ENCODE measurements at places on chromosomes 12 and 14.

GRCh38 chr14:23468704-23469126, 788 bp upstream of the NGDN start:
- DNase-seq = no peak

- DNase-seq = no peak
These were observed 12.6 kb upstream of the CYP46A1 start for GRCh38 chr14:99671235-99672224.

DNA sequence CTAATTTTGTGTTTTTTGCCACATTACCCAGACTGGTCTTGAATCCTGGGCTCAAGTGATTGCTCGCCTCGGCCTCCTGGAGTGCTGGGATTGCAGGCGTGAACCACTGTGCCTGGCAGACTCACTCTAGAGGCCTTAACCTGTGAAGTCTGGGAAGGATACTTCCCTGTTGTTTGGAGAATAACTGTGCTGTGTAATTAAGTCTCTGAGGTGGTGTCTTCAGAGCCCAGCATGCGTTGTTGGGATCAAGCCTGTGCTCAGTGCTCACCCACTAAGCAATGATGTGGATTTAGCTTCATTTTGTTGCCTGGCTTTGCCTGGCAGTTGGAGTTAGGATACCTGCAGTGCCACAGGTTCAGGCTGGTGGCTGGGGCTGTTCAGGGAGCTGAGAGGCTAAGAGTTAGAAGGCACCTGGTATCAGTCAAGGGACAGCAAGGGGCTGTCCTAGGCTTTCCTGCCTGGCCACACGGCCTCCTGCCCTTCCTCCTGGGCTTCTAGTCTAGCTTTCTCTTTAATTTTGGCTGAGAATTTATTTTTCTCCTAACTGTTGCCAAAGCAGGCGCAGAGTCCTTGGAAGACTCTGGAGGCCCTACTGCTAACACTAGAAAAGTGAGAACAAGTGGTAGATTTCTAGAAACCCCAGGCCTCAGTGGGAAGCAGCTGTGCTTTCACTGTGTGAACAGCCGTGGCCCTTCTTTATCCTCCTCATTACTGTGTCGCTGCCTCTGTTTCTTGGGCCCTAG, 38.5 kb downstream of the EP400 start:
- DNase-seq = no peak

DNA sequence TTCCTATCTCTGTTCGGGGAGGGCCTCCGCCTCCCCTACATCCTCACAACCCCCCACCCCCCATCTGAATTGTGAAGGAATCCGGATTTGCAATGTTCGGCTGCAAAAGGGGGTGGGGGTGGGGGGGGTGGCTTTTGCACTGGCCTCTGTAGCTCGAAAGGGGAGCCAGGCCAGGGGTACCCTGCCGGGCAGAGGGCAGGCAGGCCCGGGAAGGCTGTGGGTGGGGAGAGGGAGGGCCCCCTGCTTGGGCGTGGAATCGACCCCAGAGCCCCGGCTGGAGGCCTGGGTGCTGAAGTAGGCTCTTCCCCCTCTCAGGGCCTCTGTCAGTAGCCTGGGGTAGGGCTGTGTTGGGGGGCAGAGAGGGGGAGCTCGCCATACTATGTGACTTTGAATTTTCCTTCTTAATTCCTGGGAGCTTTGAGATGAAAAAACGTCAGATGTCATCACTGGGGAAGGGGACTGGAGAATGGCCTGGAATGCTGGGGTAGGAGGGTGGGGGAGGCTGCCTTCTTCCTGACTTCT, 1.1 kb downstream of the LRP1 start:
- DNase-seq = no peak

GRCh38 chr14:23052182-23052623, 5.1 kb downstream of the CDH24 start:
- DNase-seq = no peak

- DNase-seq = no peak
These were observed 148.8 kb downstream of the PLXNC1 start for GRCh38 chr12:94297096-94297699.

DNA sequence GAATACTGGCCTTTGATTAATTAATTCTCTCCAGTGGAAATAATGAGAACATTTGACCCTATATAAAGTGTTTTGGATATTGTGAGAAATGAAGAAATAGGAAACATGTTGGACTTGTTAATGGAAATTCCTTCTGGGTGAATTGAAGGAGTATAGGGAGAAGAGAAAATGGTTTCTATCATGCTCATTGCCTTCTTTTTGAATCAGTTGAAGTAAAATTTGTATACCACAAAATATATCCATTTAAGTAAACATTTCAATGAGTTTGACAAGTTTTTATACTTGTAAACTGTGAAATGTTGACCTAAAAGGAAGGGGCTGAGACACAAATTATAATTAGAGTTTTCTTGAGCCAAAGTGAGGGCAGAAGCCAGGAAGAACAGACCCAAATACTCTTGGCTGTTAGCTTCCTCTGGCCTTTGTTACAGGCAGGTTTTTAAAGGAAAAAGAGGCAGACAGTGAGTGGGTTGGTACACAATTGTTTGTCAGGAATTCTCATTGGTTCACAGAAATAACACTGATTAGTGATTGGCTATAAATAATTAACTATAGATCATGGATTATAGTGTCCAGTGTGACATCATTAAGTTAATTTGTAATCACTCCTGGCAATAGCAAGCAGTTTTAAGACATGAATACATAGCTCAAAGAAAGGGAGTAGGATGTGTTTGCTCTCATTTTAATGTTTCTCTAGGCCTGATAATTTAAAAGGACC, 826 bp downstream of the ZNF705A start:
- no peak for DNase-seq

DNA sequence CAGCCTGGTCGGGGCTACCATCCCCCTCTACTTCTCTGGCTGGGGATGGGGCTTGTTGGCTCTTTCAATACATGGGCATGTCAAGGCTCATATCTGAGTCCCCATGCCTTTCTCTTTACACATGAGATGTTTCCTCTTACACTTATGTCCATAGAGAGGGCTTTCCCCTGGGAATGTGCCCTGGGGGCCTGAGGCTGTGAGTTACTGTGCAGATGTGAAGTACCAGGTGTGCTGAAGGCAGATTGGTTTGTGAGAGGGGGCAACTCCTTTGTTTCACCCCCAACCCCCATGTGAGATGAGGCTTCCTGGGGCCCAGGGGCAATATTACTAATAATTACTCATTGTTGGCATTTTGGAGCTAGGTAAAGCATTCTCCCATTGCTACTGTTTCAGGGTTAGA, 32.8 kb downstream of the NRXN3 start:
- no peak for DNase-seq

GRCh38 chr12:53098354-53098981, 1.0 kb downstream of the IGFBP6 start:
- peak; percentile 31 for DNase-seq

GRCh38 chr14:60215127-60215444, 33.9 kb upstream of the PPM1A start:
- DNase-seq = no peak

- no peak for DNase-seq
These were observed 13.0 kb upstream of the P2RX4 start for GRCh38 chr12:121196902-121197301.

GRCh38 chr12:101042211-101042610, 167.8 kb downstream of the SLC5A8 start:
- no peak for DNase-seq

All from activated T-cell treated with anti-CD3 and anti-CD28 coated beads for 48 hours (primary cell).